ENCODE measurements at places on chromosomes 6 and 20.

- DNase-seq, result no peak
Measured at GRCh38 chr6:170172825-170173256, 118.0 kb downstream of the DLL1 start.

- no peak for DNase-seq
Measured at GRCh38 chr6:36501686-36502085, 45.6 kb downstream of the STK38 start.

- no peak for DNase-seq
Measured at GRCh38 chr20:58297394-58297793, 12.1 kb upstream of the RAB22A start.

- DNase-seq, result no peak
Measured at GRCh38 chr6:167866642-167867041, 39.9 kb downstream of the AFDN start.

DNA sequence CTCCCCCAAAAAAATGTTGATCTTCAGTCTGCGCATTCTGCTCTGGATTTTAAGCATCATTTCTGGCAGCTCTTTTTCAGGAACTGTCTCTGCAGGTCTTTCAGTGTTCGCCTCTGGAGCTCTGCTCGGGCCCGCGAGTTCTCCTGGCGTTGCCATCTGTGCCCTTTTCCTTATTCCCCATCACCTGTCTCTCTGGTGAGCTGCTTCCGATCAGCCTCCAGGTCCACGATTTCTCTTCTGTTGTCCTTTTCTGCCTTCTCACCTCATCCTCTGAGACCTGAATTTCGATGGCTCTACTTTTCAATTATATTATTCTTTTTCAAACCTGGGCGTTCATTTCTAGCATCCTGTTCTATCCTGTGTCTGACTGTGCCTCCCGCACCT is 590 bp upstream of the MAP1LC3A start:
- no peak for DNase-seq

DNA sequence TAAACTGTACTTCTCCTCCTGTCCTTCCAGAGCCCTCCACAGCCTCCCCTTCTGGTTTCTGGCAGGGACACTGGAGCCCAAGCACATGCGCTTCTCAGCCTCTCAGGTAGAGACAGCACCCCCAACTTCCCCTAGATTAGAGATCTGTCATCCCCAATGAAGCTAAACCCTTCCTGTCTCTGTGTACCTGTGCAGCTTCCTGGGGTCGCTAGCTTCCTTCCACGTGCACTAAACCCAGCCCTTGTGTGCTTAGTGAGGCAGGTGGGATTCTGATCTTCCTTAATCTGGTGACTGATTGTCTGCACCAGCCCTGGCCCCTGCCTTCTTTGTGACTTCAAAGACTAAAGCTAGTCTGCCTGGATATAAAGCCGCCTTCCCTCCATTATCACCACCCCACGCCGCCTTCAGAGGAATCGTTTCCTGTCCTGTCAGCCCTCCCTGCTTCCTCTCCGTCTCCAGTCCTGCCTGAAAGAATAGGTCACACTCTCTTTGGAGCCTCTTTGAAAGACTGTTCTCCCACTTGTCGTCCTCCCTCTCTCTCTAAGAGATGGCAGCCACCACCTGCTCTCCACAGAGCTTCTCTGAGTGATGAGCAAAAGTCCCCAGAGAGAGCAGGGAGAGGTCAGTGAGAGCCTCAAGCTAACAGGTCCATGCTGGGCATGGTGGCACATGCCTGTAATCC is 27.5 kb downstream of the CAPN11 start:
- peak; percentile 42 for DNase-seq

GRCh38 chr6:32195652-32195901 is 3.1 kb upstream of the GPSM3 start:
- peak; percentile 99 for DNase-seq

DNA sequence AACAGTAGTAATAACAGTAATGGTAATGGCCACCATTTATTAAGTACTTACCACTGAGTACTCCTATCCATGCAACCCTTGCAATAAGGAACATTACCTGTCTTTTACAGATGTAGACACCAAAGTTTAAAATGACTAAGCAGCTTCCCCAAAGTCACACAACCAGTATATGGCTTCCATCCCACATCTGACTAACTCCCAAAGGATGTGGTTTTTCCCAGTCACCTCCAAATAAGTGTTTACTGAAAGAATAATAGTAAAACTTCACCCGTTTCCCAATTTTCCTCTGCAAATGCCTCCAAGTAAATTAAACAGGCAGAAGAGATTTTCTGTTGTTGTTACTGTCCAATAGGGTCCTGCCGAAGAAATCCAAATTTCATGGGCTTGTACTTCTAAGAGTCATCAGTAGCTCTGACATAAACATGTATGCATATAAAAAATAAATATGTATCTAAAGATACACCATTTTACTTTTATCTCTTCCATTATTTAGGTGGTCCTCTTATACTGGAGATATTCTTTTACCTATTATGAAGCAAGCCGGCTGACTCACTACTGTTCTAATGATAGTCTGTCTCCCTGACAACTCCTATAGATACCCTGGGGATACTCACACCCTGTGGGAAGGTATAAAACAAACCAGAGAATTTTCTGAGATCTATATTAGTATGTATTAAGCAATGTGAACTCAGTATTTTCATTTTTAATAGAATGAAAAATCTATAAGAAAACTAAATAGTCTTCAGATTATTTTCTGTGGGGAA is 77.9 kb upstream of the ID4 start:
- no peak for DNase-seq

DNA sequence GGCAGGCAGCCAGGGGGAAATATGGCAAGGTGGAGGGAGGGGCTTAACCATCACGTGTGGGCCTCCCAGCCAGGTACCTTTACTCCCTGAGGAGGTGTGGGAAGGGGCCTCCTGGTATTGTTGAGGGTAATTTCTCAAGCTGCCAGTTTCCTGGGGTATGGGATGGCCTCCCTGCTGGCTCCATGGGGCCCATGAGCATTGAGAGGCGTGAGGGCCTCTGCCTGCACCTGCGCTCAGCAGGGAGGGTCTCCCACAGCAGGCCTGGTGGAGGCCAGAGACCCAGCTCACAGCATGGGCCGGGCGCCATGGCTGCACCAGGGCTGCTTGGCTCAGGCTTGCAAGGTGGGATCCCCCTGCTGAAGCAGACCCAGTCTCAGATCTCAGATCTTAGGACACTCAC is 113.0 kb downstream of the GRM4 start:
- no peak for DNase-seq

- DNase-seq, result no peak
Measured at GRCh38 chr6:131660195-131660594, 23.1 kb downstream of the ENPP3 start.

GRCh38 chr6:160513836-160514235 is 150.2 kb downstream of the LPA start:
- DNase-seq, result no peak

DNA sequence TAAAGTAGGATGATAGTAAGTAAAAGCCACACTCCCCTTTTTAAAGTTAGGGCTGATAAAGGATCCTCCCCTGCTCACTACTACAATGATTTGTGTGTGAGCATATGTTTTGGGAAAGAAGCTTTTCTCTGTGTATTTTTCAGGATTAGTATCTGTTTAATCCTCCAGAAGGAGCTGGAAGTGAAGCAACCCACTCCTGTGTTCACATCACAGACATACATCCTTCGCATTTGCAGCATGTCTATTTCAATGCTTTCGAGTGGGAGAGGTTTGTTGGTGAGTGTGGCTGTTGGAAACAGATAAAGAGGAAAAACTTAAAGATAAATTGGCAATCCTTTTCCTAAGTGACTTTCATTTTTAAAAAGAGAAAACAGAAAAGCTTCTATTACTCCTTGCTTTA is 31.6 kb upstream of the RGS17 start:
- no peak for DNase-seq

DNA sequence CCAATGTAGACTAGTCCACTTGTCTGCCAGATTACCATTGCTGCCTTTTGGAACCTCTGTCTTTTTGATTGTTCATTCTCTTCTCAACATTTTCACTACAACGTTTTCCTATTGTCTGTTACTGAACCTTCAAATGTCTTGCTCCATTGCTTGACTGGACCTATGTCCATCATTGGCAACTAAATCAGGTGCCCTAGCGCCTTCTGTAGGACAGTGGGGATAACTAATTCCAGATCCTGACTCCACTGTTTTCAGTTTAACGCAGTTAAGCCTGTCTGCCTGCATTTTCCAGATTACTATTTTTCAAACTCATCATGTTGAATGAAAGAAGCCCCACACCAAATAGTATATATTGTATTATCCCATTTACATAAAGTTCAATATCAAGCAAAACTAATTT is 433.6 kb downstream of the RNF144B start:
- DNase-seq, result no peak

Measured in NCI-H510A treated with DMSO at 0.1 percent for 48 hours (cell line).